ENCODE measurements at places on chromosomes 11 and 22. TPM values are rescaled to one million over a fixed set of nuclear protein-coding genes. Genes with fewer than 3 reads are reported as not detected.
A peak's percentile ranks its signal among the peaks of the same experiment; 100 is the strongest.

DNA sequence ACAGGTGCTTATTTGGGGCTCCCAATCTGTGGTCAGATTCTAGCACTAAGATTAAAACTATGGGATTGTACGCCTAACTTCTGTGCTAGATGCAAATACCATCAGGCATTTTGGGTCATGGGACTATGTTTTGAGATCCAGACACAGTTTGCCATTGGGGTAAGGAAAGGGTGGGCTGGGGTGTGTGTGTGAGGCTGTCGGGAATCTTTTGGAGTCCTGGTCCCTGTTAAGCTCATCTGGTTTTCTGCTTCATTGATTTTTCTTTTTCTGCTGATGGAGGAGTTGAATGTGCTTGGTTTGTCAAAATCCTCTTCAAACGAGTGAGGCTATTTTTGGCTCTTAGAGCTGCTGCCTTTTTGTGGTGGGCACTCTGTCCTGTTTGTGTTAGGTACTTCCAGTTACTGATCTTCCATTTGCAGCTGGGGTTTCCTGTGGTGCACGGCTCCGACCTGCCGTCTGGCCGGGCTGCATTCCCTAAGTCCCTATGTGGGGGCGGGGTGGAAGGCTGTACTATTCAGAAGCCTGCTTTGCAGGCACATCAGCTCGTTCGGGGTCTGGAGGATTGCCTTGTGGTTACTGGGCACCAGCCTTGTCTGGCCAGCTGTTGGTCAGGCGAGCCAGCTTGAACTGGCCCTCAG lies 2.9 kb downstream of the BCR start:
- DNase-seq: peak; percentile 69

- DNase-seq: no peak
Measured at GRCh38 chr22:24730864-24731263, 43.7 kb downstream of the PIWIL3 start.

DNA sequence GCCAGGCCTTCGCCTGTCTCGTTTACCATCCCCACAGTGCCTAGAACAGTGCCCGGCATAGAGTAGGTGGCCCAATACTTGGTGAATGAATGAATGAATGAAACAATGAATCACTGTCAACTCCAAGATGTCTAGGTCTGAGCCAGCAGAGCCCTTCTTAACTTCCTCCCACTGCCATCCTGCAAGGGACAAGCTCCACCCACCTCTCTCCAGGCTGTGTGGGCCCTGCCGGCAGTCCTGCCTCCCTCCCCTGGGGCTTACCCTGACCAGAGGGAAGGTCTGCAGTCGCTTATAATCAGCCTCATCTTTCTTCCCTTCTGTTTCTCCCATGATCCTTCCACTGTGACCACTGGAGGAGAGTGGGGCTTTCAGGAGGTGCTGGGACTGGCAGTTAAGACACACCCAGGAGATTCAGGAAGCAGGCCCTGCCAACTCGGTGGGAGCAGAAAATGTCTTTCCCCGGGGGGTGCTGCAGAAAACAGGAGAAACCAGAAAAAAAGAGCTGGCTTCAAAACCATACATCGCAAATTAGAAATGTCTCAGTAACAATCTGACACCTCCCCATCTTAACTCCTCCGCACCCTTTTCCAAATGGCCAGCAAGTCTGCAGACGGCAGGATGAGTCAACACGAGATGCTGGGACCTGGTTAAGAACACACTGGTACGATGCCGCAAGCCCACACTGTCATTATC lies 11.4 kb downstream of the DNAL4 start:
- DNase-seq: no peak

GRCh38 chr11:19946681-19947080 lies 213.6 kb downstream of the DBX1 start:
- DNase-seq: no peak

Gene CCDC88B
- total RNA-seq: 12.0 TPM

Gene OR5A1
- not detected for total RNA-seq

Gene SAA4
- total RNA-seq: not detected

GRCh38 chr11:37109286-37109585 lies 511.2 kb upstream of the RAG2 start:
- DNase-seq: no peak

DNA sequence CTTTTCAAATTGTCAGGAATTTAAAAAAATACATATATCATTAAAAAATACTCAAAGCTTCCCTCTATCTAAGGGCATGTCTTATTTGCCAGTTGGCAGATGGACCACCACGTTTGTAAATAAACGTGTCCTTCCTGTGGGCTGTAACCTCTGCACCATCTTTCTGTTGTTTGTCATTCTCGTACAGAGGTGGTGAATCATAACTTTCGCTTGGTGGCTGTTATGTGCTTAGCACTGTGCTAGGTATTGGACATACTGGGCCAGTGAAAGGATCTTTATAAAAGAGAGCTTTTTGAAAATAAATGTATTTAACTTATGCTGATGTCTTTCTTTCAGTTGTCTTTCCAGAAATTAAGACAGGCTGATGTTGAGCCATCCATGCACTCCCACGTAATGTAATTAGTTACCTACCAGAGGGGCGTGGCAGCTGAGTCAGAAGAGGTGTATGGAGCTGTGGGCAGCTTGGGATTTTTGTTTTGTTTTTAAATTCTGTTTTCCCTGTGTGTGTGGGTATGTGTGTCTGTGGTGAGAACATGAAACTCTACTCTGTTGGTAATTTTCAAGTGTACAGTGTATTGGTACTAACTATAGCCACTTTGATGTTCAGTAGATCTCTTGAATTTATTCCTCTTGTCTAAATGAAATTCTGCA lies 62.7 kb downstream of the TECTA start:
- no peak for DNase-seq

Gene CBX7
- total RNA-seq: 111 TPM

- no peak for DNase-seq
Measured at GRCh38 chr11:32931606-32932005, 39.0 kb downstream of the QSER1 start.

GRCh38 chr11:57638811-57639320 lies 10.8 kb downstream of the YPEL4 start:
- no peak for DNase-seq

Gene PLAAT2
- total RNA-seq: not detected

DNA sequence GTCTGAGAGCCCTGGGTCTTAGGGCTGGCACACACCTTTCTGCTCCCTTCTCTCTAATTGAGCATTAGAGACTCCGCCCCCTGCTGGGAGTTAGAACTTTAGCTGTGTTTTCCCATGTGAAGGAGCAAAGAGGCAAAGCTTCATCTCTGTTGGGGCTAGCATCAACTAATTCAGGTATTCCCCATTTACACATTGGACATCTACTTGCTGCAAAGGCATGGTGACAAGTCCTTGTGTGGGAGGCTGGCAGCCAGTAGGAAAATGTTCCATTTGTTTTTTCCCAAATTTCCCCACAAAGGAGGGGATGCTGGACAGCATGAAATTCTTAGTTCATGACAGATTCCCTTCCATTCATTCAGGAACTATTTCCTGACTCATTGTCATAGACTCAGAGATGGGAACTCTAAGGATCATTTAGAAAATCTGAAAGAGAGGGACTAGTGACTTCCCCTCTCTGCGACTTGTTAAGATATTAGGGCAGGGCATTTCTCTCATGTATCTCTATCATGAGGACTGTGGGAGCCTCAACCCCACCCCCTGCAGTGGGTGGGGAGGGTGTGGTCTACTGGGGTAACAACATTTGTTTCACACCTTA lies 3.6 kb downstream of the CD44 start:
- DNase-seq: no peak

GRCh38 chr11:63240791-63241379 lies 2.5 kb downstream of the SLC22A25 start:
- no peak for DNase-seq

Gene ZFPL1
- 26.7 TPM for total RNA-seq

DNA sequence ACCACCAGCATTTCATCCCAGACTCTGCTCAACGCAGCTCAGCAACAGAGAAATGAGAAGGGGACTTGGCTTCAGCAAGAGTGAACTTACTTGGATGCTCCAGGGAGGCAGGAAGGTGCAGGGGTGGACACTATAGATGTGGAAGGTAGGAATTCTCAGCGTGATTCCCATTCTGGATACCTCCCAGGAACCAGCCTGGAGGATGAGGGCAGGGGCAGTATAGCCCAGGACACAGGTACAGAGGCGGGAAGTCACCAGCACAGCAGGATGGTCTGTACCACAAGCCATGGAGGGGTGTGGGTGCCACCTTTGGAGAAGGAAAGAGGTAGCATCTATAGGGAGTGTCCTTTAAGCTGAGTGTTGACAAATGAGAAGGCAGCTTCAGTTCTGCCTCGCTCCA lies 1275.2 kb downstream of the TBC1D22A start:
- DNase-seq: peak; percentile 18

Gene MS4A3
- not detected for total RNA-seq

GRCh38 chr11:10680956-10681487 lies 12.5 kb downstream of the IRAG1 start:
- DNase-seq: no peak

GRCh38 chr11:110474578-110474977 lies 44.8 kb downstream of the FDX1 start:
- no peak for DNase-seq

- DNase-seq: no peak
Measured at GRCh38 chr11:33735271-33736147, 714 bp downstream of the CD59 start.

Gene MMP1
- total RNA-seq: not detected

Gene RASGRP2
- total RNA-seq: 30.4 TPM

DNA sequence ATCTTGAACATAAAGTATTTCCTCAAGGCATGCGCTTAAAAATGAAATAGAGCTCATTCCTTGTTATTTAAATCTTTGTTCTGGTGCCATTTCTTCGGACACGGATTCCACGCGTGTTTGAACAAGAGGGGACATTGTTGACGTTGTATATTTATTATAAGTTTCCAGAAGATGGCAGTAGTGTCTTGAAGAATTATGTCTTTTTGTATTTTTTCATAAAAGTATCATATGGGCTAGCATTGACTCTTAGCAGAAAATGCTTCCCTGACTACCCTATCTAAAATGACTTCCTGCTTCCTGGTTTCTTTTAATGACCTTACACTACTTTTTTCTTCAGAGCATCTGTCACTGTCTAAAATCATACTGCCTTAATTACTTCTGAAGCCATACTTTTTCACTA lies 20.4 kb downstream of the BIRC2 start:
- no peak for DNase-seq

Gene MMP12
- total RNA-seq: not detected

Gene GLB1L3
- not detected for total RNA-seq

- DNase-seq: no peak
Measured at GRCh38 chr11:61636676-61637075, 43.5 kb upstream of the DAGLA start.

- DNase-seq: no peak
Measured at GRCh38 chr11:97955595-97955994, 1065.2 kb upstream of the CNTN5 start.

GRCh38 chr11:8794677-8795103 lies 112.1 kb downstream of the RPL27A start:
- DNase-seq: no peak

Gene SLC25A45
- 2.6 TPM for total RNA-seq

- no peak for DNase-seq
Measured at GRCh38 chr22:49764127-49764581, 63.5 kb downstream of the BRD1 start.

DNA sequence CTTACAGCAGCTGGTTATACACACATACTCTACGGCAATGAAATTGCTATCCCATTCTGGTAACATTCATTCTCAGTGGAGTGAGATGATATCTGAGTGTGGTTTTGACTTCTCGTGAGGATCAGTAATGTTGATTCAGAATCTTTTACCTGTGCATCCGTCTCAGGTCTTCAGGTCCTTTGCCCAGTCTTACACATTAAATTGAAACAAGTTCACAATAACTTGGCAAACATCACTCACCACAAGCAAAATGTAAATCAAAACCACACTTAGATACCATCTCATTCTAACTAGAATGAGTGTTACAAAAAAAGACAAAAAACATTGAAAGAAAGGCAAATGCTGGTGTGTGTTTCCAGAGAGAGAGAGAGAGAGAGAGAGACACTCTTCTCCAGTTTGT lies 14.0 kb downstream of the RGL4 start:
- no peak for DNase-seq

Gene UNC93B1
- total RNA-seq: 9.2 TPM

Gene HBG1
- total RNA-seq: not detected

Gene C11orf42
- total RNA-seq: not detected

Gene KCNC1
- not detected for total RNA-seq

Gene KRTAP5-4
- not detected for total RNA-seq

DNA sequence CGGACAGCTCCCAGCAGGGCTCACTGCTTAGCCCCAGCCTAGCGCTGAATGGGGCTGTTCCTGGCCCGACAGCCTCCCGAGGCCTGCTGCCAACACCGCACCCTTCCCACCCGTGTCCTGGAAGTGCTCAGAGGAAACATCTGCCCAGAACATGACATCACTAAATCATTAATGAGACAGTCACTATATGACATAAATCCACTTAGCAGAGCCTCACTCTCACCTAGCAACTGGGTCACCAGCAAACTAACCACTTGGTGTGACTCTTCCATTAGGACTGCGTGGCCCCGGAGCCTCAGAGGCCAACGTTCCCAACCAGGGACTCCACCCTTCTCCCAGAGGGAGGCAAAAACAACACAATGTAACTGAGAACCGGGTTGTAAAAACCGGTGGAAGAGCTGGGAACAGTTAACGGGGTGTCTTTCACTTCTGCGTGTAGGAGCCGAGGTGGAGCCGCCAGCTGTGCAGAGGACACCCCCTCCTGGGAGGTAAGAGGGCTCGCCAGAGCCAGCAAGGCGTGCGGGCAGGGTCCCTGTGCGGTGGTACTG lies 21.4 kb upstream of the PACSIN2 start:
- DNase-seq: peak; percentile 84

- no peak for DNase-seq
Measured at GRCh38 chr11:84800755-84801346, 826.3 kb downstream of the DLG2 start.

Gene FAM83F
- 4.6 TPM for total RNA-seq

DNA sequence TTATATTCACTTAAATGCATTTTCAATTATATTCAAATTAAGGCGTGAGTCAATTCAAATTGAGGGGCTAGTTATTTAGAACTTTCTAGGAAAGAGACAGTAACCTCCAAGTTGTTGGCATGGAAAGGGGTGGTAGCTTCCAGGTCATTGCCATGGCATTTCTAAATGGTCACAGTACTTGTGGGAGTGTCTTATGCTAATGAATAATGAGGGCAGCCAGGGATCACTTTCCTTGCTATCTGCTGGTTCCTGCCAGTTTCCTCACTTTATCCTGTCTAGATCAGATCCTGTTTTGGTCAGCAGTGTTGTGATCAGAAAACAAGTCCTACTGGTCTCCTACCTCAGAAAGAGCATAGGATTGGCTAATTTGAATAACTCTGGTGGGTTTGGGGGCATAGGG lies 21.8 kb upstream of the RNASEH2C start:
- DNase-seq: no peak

GRCh38 chr22:28874811-28875320 lies 8.5 kb upstream of the ZNRF3 start:
- no peak for DNase-seq

- no peak for DNase-seq
Measured at GRCh38 chr11:102457865-102458264, 5.3 kb upstream of the TMEM123 start.
